ENCODE measurements at places on chromosomes 12 and 14. TPM values are rescaled to one million over a fixed set of nuclear protein-coding genes. Genes with fewer than 3 reads are reported as not detected.

DNA sequence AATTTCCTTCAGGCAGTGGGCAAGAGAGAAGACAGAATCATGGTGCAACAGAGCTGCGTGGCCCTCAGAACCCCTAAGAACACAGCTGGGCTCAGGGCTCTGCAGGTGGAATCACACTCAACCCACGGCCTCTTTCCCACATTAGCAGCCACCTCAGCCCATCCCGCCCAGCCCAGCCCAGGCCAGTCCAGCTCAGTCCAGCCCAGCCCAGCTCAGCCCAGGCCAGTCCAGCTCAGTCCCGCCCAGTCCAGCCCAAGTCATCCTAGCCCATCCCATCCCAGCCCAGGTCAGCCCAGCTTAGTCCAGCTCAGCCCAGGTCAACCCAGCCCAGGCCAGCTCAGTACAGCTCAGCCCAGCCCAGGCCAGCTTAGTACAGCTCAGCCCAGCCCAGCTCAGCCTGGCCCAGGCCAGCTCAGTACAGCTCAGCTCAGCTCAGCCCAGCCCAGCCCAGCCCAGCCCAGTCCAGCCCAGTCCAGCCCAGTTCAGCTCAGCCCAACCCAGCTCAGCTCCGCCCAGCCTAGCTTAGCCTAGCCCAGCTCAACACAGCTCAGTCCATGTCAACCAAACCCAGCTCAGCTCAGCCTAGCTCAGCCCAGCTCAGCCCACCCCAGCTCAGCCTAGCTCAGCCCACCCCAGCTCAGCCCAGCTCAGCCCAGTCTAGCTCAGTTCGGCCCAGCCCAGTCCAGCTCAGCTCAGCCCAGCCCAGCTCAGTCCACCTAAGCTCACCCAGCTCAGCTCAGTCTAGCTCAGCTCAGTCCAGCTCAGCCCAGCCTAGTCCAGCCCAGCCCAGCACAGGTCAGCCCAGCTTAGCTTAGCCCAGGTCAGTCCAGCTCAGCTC, 183.1 kb downstream of the TMEM121 start:
- H3K27me3 ChIP-seq: no peaks in the 10 kb centered on the region
- no peaks in the 10 kb centered on the region for H3K36me3 ChIP-seq
- H3K27ac ChIP-seq: no peak overlapping the region
- no peaks in the 10 kb centered on the region for H3K4me1 ChIP-seq
- DNase-seq: no peak

DNA sequence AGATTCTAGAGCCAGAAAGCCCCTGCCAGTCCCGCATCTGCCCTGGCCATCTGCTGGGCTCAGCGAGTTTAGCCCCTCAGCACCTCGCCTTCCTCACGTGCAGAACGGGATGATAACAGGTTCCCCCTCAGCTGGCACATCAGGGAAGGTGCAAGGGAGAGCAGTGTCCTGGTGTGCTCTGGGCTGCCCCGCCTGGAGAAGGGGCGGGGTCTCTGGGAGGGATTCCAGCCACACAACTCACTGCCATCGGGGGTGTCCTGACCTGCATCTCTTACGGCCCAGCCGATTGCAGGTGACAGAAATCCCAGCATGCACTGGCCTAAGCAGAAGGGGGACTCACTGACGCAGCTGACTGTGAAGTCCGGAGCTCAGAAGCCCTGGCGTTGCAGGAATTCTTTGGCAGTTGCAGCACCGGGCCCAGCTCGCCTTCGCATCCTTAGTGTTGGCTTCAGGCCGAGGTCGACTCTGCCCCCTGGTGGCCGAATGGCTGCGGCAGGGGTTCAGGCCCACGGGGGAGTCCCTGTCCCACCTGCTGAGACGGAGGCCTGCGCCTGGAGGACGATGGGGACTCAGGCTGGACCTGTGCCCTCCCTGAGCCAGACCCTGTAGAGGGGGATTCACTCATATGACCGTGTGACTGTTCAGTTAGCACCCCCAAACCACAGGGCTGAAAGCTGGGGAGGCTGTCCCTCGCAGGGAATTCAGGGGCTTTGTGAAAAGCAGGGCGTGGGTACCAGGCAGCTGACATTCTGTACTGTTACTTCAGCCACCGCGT, 178.6 kb downstream of the ADGRD1 start:
- peak overlapping the region; percentile 36 for H3K27ac ChIP-seq
- no peaks in the 10 kb centered on the region for H3K4me1 ChIP-seq
- H3K27me3 ChIP-seq: no peaks in the 10 kb centered on the region
- no peak overlapping the region for H3K4me3 ChIP-seq
- DNase-seq: peak; percentile 66

DNA sequence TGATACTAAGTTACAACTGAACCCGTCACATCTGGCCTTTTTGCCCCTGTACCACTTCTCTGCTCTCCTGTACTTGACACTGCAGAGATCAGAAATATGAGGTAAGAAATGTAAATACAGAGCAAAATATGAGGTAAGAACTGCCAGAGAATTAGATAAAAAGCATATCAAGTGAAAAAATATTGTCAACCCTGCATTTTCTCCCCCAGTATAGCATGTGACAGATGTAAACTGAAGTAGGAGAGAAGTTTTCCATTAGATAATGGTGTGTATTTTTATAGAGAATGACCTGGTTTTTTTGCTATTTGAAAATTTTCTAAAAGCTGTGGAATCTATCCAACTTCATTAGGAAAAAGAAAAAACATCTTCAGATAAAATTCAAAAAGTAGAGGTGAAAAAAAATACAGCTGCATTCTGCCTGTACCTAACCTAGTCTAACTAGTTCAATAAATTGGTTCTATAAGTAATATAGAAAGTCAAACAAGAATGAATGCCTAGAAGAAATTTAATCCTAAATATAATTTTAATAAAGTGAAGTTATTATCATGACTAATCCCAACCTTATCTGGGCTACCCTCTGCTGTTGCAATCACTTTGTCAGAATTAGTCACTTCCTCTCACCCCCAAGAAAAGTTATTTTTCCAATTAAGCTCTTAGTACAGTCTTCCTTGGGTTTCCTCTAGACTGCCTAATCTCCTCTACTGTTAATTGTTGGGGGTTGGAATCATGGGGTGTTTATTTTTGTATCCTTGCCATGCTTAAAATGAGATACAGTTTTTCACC, 210.0 kb downstream of the RASSF9 start:
- H3K27me3 ChIP-seq: no peaks in the 10 kb centered on the region
- peak overlapping the region; percentile 25 for H3K27ac ChIP-seq
- H3K4me1 ChIP-seq: no peaks in the 10 kb centered on the region
- no peak for DNase-seq

The SERPINA1 gene
- total RNA-seq: 2.4 TPM

- H3K4me1 ChIP-seq: no peaks in the 10 kb centered on the region
- H3K36me3 ChIP-seq: no peaks in the 10 kb centered on the region
- no peaks in the 10 kb centered on the region for H3K27me3 ChIP-seq
- no peak for DNase-seq
- no peak overlapping the region for H3K27ac ChIP-seq
These were observed 114.2 kb downstream of the RIN3 start for GRCh38 chr14:92627707-92628215.

DNA sequence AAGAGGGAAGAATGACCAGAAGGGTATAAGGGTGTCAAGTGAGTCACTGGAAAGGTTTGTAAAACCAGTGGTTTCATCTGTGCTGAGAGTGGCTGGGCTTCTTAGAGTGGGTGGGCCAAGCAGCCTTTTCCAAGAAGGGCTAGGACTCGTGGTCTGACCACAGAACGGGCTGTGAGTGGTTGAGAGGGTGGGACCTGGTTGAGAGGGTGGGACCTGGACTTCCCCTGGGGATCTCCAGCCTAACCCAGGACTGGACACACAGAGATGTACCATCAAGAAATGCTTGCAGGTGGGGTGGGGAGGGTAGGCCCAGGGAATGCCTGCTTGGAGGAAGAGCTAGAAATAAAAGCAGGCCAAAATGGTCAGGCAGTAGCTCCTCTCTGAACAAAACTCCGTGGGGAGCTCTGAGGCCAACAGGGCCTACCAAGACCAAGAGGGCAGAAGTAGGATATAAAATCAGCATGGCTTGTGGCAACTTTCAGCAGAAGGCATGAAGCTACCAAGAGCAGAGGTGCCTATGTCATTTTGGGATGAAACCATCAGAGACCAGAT, 140.5 kb downstream of the FOXN3 start:
- peaks cover 8% of the 10 kb centered on the region for H3K36me3 ChIP-seq
- no peaks in the 10 kb centered on the region for H3K4me1 ChIP-seq
- H3K27me3 ChIP-seq: no peaks in the 10 kb centered on the region
- H3K27ac ChIP-seq: no peak overlapping the region

DNA sequence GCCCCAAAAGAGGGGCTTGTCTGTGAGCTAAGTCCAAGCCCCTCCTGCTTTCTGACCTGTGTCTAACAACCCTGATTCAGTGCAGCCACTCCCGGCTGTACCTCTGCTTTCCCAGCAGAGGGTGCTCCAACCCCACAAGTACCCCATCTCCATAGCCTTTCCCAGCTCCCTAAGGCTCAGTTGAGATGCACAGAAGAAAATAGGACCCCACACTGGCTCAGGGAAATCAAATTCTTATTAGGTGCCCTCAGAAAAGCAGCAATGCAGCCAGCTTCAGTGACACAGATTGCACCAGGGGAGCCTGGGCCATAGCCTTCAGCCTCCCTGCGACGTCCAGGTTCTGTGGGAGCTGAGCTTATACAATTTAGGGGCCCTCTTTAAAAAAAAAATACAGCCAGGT, 49.9 kb downstream of the LRRC74A start:
- DNase-seq: peak; percentile 69
- H3K4me1 ChIP-seq: no peaks in the 10 kb centered on the region
- no peaks in the 10 kb centered on the region for H3K36me3 ChIP-seq
- H3K27ac ChIP-seq: no peak overlapping the region

GRCh38 chr14:99441918-99442317, 38.7 kb downstream of the SETD3 start:
- H3K4me3 ChIP-seq: no peak overlapping the region
- DNase-seq: no peak
- no peak overlapping the region for H3K27ac ChIP-seq
- no peaks in the 10 kb centered on the region for H3K4me1 ChIP-seq
- H3K27me3 ChIP-seq: no peaks in the 10 kb centered on the region

GRCh38 chr14:74567219-74567618, 44.8 kb downstream of the LTBP2 start:
- peaks cover 67% of the 10 kb centered on the region for H3K4me1 ChIP-seq
- no peak overlapping the region for H3K4me3 ChIP-seq
- peak overlapping the region; percentile 64 for H3K27ac ChIP-seq
- H3K36me3 ChIP-seq: no peaks in the 10 kb centered on the region
- DNase-seq: no peak
- H3K27me3 ChIP-seq: no peaks in the 10 kb centered on the region

The DBX2 gene
- total RNA-seq: 0.51 TPM

The SNRNP35 gene
- 18.4 TPM for total RNA-seq

The ADCY4 gene
- 25.5 TPM for total RNA-seq
